ENCODE measurements at places on chromosomes 11 and 22.

DNA sequence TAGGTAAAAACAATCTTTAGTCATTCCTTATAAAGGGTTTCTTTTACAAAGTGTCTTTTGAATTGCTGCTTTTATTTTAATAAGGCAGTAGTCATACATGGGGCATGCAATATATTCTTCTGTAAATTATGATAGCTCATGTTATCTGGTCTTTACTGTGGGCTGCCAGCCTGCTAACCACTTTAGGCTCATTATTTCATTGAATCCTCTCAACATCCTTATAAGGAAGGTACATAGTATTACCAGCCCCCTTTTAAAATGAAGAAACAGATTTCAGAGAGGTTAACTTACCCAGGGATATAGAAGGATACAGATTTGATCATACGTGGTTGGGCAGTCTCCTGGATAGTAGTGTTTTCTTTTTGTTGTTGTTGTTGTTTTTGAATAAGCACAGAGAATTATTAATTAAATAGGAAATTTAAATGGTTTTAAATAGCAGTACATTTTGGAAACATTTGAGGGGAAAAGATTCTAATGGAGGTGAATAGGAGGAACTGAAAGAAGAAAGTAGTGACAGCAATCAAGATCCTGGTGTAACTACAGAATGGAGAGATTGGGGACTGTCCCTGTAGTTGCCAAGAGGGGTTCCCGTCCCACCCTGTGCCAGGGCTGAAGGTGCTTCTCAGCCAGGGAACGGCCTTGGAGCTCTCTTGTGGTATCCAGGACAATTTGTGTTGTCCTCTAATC lies 21.0 kb downstream of the SPECC1L start:
- DNase-seq = peak; percentile 52

DNA sequence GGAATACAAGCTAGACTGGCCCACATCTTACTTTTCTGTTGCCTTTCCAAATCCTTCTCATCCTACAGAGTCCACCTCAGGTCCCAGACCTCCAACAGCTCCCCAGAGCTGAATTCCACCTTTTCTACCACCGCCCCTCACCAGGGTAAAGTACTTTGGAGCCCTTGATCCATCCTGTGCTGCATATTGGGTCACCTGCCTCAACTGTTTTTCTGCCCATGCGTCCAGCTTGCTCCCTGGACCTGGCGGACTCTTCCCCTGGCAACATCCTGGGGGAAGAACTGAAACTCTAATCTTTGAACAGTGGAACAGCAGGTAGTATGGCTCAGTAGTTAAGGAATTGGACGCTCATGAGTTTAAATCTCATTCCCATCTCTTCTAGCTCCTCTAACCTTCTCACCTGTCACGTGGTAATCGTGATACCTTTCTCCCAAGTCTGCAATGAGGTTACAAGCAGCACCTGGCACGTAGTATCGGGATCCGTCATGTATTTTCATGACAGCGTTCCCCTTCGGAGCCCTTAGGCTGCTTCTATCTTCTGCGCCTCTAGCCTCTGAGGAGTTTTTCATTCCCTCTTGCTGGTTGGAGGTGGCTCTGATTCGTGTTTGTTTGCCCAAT lies 98.1 kb downstream of the CEP164 start:
- no peak for DNase-seq

DNA sequence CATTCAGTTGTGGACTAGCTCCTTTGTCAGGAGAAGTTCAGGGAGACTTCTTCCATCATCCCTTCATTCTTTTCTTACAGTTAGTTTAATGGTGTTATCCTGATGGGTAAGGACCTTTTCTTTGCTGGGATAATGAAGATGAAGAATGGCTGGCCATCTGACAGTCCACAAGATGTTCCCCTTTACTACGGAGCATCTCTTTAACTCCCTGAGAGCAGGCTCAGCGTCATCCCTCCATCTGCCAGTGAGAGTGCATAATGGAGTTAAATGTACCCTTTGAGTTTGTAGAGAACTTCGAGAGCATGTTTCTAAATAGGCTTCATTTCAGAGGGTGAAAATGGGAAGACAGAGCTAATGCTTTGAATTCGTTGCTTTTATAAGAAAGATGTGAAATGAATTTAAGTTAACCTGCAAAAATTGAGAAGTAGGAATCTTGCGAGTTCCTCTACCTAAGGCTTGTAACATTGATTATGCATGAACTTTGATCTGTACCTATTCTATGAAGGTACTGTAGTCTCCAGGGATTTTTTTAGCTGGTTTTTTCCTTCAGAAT lies 1.7 kb downstream of the EP300 start:
- DNase-seq = peak; percentile 68

- peak; percentile 90 for DNase-seq
These were observed 38.6 kb downstream of the TRMU start for GRCh38 chr22:46373921-46374662.

DNA sequence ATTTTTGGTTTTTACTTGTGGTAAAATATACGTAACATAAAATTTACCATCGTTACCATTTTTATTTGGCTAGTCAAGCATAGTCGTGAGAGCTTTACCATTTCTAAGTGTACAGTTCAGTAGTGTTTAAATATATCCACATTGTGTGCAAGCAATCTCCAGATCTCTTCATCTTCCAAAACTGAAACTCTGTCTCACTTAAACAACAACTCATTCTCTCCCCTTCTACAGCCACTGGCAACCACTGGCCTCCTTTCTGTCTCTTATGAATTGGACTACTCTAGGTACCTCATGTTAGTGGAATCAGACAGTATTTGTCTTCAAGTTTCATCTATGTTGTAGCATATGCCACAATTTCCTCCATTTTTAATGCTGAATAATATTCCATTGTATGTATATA lies 37.4 kb downstream of the SMC1B start:
- DNase-seq = no peak

- DNase-seq = peak; percentile 35
These were observed 49.4 kb upstream of the ADA2 start for GRCh38 chr22:17268501-17269223.

DNA sequence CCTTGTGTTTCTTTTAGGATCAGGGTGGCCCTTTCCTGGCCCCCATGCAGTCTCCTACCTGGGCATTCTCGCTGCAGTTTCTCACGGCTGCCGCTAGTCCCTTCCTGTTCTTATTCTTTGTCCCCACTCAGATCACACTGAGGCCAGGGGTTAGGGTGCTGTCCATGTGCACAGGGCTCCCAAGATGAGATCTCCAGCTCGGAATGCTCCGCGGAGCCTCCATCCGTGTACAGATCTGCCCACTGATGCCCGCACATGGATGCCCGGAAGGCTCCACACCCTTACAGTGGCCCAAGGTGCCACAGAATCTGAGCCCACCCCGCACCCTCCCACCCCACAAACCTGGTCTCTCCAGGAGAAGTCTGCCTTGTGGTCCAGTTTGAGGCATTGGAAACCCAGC lies 457.3 kb downstream of the TBC1D22A start:
- DNase-seq = no peak

Data from hematopoietic multipotent progenitor cell treated with erythropoietin and hydrocortisone succinate and interleukin-3 and kit ligand, for 4 days (in vitro differentiated cells).